Cortex of kidney (tissue), 1 donor: ENCODE measurements at places on chromosomes 5 and 9.

DNA sequence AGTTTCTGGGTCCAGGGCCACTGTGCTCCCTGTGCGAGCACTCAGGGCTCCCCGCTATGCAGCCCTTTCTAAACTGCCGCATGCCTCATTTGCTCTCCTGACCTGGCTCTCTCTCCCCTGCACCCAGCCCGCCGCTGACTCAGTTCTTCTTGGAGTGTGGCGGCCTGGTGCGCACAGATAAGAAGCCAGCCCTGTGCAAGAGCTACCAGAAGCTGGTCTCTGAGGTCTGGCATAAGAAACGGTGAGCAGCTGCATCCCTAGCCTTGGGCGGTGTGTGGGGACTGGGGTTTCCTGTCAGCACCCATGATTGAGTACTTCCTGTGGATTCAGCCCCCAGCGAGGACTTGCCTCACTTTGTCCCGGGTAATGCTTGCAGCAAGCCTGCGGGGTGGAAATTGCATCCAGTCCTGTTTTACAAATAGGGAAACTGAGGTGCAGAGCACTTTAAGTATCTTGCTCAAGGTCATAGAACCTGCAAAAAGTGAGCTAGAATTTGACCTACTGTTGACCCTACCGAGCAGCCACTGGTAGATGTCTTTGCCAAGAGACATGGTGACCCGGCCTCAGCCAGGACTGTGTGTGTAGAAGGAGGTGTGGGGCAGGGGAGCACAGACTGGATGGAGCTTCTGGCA lies 27.9 kb downstream of the USP20 start:
- no peak for DNase-seq

GRCh38 chr5:123035360-123035917 lies 1.1 kb downstream of the PPIC start:
- no peak for DNase-seq

- DNase-seq, result no peak
Observed at GRCh38 chr9:71716138-71716909, 52.0 kb downstream of the CEMIP2 start.

DNA sequence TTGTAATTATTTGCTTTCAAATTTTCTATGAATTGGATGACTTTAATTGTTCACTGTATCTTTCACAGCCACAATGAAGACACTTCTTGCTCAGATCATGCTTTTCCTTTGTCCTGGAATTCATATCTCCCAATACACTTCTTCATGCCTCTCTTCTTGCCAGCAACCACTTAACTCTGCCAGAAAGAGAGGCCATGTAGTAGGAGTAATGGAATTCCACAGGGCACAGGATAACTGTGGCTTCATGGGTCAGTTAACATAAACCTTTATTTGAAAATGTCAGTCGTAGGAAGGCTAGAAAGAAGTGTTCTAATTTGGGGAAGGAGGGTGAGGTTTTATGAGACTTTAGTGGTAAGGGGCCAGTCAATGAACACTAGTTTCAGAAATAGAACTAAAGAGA lies 190.3 kb downstream of the TMEM167A start:
- DNase-seq, result no peak

DNA sequence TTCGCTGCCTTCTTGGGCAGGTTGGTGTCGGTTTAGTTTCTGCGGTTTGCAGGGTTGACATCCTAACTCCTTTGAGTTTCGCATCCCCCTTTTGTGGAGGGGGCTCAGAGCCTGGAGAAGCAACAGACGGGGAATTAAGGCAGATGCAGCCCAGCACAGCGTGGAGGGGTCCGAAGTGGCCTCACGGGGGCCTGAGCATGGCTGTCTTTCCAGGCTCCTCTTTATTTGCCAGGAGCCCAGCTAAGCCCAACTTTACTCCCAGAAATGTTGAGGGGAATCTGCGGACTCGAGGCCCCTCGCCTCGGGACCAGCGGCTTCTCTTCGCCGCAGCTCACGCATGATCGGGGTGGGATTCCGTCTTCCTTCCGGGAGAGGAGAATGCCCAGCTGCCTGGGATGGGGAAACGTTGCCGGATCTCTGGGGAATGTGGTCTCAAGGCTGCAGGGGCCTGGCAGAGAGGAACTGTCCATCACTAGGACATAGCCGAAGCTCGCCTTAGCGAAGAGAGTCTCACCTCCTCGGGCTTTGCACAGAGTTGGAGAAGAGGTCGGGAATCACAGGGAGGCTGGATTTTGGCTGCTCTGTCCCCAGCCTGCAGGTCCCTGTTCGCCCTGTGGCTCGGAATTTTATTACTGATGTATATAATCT lies 1.3 kb downstream of the RAI14 start:
- no peak for DNase-seq

DNA sequence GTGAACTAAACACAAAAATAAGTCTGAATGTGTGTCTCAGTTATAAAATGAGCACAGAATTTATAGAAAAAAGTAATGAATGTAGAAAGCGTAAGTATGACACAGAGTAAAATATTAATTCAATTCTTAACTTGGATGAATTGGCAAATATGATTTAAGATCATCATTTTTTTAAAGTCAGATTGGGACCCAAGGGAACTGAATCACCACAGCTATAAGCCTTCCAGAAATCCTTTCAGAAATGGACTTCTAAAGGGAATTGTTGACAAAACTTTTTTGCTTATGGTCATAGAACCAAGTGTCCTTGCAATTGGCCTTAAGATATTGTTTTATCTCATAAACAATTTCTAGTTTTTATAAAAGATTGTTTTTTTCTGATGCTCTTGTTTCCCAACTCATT lies 495.1 kb upstream of the DAB2 start:
- DNase-seq, result no peak

- DNase-seq, result peak; percentile 21
Observed at GRCh38 chr5:177599731-177600507, at the start of gene B4GALT7. B4GALT7 (plus strand) TSS chr5:177600132; CDS start chr5:177600211, 79 bp downstream.

DNA sequence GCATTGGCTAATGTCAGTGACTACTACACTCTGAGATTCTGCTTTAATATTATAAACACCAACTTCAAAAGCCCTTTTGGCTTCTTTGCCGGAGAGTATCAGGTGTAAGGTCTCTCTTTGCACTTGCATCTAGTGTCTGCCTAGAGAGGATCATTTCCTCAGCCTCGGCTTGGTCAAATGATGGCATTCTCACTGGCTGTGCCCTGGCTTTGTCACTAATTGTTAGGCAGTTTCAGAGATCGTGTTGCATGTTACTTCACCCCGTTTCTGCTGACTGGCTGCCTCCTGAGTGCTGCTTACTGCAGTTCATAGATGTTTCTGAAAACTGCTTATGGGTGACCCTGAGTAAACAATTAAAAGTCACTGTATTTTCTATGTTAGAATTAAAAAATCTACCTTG lies 48.8 kb downstream of the SLC1A3 start:
- no peak for DNase-seq

- no peak for DNase-seq
Observed at GRCh38 chr5:96080557-96080956, 118.9 kb upstream of the ELL2 start.
